ENCODE measurements at places on chromosomes 5 and 9. TPM values are rescaled to one million over a fixed set of nuclear protein-coding genes. Genes with fewer than 3 reads are reported as not detected.

C5orf34 gene
- polyA plus RNA-seq, result 4.8 TPM

IFNB1 gene
- not detected for polyA plus RNA-seq

PCDHGA8 gene
- polyA plus RNA-seq, result 0.87 TPM

C5orf63 gene
- 5.5 TPM for polyA plus RNA-seq

IPPK gene
- 7.1 TPM for polyA plus RNA-seq

KCNV2 gene
- polyA plus RNA-seq, result 0.23 TPM

MYOZ3 gene
- polyA plus RNA-seq, result 8.0 TPM

UGT3A1 gene
- polyA plus RNA-seq, result 29.3 TPM

INSL6 gene
- polyA plus RNA-seq, result 0.32 TPM

FABP6 gene
- polyA plus RNA-seq, result 0.30 TPM

TRPM6 gene
- polyA plus RNA-seq, result 0.09 TPM

DAB2IP gene
- 42.0 TPM for polyA plus RNA-seq

KIF4B gene
- 0.12 TPM for polyA plus RNA-seq

PFN3 gene
- not detected for polyA plus RNA-seq

DNA sequence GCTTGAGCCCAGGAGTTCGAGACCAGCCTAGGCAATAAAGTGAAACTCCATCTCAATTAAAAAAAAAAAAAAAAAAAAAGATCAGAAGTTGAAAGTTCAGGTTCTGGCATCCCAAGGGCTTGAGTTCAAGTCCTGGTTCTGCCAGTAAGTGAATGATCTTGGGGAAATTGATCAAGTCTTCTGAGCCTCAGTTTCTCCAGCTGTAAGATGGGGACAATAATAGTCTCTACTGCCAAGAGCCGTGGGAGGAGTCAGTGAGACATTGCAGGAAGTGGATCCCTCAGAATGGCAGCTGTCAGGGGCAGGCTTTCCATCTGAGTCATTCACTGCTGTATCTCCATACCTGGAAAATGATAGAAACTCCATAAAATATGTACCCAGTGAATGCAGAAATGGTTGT lies 37.8 kb upstream of the FUBP3 start:
- no peak for DNase-seq

DNA sequence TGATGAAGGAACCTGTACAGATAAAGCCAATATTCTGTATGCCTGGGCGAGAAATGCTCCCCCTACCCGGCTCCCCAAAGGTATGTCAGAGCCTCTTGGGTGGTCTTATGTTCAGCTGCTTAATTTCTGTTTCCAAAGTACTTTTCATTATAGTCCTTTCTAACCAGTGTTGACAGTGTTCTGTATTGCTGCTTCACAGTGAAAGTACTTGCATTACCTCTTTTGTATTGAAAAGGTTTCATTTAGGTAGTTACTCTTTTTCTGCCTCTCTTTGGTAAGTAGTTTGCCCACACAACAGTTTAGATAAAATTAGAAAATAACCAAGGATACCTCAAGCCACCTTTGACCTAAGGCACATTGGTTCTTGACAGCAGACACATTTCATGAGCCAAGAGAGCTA lies 169.9 kb downstream of the PAM start:
- DNase-seq, result no peak

DNA sequence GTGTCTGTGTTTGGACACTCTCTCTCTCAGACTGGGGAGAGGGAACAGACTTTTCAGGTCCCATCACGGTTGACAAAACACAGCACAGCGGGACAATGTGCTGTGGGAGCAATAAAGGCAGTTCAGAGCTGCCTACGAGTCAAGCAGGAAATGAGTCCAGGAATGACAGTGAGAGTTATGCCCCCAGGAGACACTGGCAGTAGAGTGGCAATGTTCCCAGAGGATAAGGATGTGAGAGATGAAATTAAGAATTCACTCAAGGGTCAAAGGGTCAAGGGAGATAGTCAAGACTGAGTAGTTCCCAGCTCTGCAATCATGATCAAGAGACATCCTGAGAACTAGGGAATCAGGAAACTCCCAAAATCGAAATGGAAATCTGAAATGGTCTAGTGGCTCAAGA lies 156.1 kb downstream of the LURAP1L start:
- DNase-seq, result no peak

DNA sequence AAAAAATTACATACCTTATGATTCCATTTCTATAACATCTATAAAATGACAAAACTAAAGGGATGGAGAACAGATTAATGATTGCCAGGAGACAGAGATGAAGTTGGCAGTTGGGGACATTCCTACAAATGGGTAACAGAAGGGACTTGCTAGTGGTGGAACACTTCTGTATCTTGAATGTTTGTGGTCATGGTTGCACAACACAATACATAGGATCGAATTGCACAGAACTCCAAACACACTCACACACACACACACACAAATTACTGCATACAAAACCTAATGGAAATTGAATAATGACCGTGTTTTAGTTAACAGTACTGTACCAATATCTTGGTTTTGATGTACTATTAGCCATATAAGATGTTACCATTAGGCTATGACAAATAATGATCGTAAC lies 330.7 kb upstream of the POU5F2 start:
- DNase-seq, result no peak

GRCh38 chr9:87862536-87863268 lies 20.0 kb upstream of the SPATA31E1 start:
- no peak for DNase-seq

- DNase-seq, result peak; percentile 97
Observed at GRCh38 chr5:95808686-95809413, 13.7 kb downstream of the GLRX start.

DNA sequence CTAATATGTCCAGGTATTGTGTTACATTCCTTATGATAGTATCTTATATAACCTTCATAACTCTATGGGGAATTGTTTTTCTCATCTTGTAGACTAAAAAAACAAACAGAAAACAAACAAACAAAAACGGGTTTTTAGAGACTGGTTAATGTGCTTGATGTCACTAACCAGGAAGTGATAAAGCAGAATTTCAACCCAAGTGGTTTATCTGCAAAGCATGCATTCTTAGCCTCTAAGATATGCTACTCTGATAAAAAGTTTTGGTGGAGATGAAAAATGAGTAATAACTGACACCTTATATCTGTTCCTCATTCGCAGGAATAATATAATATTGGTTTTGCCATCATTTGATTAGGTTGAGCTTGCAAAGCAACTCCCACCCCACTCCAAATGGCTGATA lies 53.4 kb downstream of the PUM3 start:
- no peak for DNase-seq

GRCh38 chr5:129629575-129629974 lies 118.3 kb upstream of the MINAR2 start:
- peak; percentile 14 for DNase-seq

DNA sequence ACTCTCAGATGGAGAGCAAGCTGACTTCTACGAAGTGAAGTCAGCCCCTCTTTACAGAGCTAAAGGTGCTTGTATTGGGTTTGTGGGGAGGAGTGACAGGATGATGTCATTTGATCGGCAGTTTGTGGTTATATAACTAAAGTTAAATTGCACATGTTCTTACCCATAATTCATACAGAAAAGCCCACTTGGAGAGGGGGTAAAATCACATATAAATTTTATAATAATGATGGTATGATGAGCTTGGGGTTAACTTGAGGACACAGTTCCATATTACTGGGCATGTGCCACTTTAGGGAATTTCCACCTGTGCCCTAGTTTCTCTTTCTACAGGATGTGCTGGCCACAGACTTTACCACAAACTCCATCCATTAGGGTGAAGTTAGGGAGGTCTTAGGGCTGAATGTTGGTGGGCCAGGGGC lies 1178.6 kb upstream of the CDH9 start:
- no peak for DNase-seq

GRCh38 chr9:121954477-121955140 lies 138.5 kb downstream of the TTLL11 start:
- DNase-seq, result peak; percentile 55

DNA sequence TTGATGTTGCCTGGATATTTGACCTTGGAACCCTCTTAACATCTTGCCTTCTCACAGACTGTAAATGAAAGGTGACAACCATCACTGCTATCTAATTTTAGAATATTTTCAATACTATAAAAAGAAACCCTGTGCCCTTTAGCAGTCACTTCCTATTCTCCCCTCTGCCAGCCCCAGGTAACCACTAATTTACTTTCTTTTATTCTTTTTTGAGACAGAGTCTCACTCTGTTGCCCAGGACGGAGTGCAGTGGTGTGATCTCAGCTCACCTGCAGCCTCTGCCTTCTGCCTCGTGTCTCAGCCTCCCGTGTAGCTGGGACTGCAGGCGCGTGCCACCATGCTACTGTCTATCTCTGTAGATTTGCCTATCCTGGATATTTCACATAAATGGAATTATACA lies 43.6 kb downstream of the FRMPD1 start:
- no peak for DNase-seq

GRCh38 chr5:23631302-23632045 lies 124.1 kb downstream of the PRDM9 start:
- peak; percentile 91 for DNase-seq

GRCh38 chr5:60184606-60185005 lies 291.1 kb upstream of the PDE4D start:
- DNase-seq, result peak; percentile 75

GRCh38 chr5:113897748-113898147 lies 384.3 kb downstream of the YTHDC2 start:
- peak; percentile 95 for DNase-seq

- no peak for DNase-seq
Observed at GRCh38 chr5:101580591-101580990, 677.5 kb upstream of the ST8SIA4 start.

DNA sequence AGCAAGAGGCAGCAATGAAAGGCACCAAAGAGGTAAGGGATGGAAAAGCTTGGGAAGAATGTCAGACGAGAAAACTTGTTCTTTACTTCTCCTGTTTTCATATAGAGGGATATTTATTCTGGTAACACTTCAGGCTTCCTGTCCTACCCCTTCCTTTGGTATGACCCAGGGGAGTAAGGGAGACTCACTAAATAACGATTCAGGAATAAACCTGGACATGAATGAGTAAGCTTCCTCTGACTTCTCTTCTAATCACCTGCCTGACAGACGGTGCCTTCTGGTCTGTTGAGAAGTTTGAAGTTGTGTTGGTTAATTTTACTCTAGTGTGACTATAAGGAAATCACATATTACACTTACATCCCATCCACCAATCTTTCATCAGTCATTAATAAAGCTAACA lies 461.2 kb downstream of the CDH12 start:
- no peak for DNase-seq

DNA sequence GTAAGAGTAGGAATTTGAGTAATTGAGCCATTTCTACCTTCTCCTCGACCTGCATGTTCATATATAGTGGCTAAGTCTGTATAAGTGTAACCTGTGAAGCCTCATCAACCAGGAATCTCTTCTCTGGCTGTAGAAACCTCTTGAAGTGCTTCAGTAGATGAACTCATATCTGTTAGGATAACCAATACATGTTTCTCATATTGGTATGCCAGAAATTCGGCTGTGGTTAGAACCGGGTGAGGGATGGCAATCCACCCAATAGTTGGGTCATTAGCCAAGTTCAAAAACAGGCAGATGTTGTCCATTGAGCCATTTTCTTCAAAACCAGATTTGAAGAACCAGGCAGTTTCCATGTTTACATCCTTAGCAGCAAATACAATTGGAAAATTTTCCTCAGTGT lies 28.9 kb upstream of the GSN start:
- DNase-seq, result no peak

DNA sequence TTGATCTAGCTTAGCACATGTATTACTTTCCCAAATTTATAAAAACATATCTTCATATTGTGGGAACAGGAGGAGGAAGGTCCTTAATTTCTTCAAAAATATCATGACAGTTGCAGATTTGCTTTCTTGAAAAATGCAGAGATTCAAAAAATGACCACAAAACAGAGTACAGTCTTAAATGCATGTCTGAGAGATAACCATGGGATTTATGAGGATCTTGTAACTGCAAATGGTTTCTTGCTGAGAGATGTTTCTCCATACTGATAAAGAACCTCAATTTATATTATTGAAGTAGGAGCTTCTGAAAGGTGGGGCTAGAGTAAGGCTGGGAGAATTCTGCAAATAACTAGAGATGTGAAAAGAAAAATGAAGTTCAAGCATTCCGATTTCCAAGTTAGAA lies 83.2 kb downstream of the CDH18 start:
- no peak for DNase-seq

GRCh38 chr5:172074896-172075295 lies 68.5 kb upstream of the FBXW11 start:
- DNase-seq, result no peak

GRCh38 chr9:79452265-79452664 lies 119.5 kb upstream of the TLE4 start:
- no peak for DNase-seq

DNA sequence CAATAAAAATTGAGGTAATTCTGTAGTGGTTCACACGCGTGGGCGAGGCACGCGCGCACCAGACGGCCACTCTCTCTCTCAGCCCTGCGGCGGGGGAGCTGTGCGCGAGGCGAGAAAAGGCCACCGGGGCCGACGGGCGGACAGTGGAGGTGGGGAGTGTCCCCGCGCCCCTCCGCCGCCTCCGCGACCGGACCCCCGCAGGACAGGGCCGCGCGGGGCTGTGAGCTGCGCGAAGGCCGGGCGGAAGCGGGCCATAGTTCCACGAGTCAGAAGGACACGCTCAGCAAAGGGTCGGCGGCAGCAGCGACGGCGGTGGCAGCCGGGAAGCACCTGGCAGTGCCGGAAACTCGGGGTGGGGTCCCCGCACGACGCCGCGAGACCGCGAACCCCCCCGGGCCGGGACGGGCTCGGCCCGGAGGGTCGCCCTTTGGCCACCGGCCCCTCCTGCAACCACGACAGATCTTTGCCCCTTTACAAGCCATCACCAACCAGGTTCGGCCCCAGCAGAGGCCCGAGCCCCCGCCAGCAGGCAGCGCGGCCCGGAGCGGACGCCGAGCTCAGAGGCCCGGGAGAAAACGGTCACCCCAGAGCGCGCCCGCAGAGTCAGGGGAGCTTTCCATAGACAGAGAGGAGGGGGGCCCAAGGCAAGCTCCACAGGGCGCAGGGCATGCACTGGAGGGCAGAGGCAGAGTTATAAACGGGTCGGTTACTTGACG lies 60.9 kb downstream of the ZNF354C start:
- DNase-seq, result no peak

- no peak for DNase-seq
Observed at GRCh38 chr9:5840788-5841187, 7.9 kb upstream of the ERMP1 start.

DNA sequence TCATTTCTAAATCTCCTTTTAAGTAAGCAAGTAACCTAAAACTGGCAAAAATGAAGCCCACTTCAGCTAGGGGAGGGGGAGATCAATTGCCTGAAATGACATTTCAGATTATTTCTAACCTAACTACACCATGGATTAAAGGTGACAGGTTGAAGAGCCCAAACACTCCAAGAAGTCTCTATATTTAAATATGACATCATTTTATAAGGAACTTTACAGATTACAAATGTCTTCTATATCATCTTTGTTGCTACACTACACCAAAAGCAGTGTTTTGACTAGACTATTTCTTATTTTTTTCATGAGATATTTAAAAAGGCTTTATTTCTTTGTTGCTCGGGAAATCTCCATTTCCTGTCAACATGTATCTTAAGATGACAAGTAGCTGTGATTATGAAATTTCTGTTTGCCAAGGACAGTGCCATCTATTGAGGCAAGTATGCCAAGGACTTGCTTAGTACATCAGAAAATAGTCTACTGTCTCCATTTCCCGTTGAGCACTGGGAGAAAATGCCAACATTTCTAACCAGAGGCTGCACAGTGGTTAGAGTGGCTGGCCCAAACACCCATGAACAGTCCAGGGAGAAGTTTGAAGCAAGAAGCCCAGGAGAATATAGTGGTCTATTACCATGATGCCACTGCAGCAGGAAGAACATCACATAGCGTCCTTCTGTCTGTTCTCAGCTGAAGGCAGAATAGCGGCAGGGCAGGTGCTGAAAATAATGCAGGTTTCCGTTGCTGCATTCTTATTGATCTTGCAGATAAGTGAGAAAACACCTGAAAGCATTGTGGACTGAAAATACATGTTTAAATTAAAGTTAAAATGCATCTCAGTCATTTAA lies 93.4 kb upstream of the ITGA2 start:
- DNase-seq, result no peak

- no peak for DNase-seq
Observed at GRCh38 chr5:155430192-155430591, 416.6 kb downstream of the KIF4B start.
